ENCODE measurements at places on chromosomes 1 and 21.
A peak's percentile ranks its signal among the peaks of the same experiment; 100 is the strongest.

- no peak for DNase-seq
Observed at GRCh38 chr1:245684166-245684565, 529.4 kb downstream of the KIF26B start.

- DNase-seq, result no peak
Observed at GRCh38 chr1:32920833-32921232, 19.6 kb upstream of the TMEM54 start.

DNA sequence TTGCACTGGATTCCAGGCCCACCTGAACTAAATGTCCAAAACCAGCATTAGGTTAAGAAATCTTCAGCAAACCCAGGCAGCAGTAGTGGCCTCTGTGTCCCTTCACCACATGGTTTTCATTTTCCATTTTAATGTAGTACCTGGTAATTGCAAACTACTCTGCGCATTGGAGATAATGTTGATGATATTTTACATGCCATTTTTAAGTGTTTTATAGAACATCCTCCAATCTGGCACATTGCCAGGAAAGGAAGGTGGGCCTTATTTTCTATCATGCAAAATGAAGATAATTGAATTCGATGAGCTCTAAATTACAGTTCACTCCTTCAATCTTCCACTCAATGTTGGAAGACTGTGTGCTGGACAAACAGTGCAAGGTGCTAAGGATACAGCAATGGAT, 89.5 kb downstream of the ZC3H11B start:
- no peak for DNase-seq

DNA sequence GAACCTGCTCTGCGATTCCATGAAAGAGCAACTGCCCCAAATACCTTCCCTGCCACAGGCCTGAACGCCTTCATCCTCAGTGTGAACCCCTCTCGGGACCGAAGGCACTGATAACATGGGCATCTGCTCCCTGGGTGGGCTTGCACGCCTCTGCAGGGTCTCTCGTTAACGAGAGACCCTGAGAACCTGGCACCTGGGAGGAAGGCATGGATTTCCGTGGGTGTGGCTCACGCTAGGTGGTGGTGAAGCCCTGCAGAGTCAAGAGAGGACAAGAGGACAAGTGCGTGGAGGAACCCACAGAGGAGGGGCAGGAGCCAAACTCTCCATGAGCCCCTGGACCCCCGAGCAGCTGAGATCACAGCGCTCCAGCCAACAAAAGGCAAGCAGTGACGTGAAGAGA, 26.8 kb upstream of the COL6A2 start:
- no peak for DNase-seq

- DNase-seq, result no peak
Observed at GRCh38 chr1:150164224-150164623, 14.5 kb downstream of the PLEKHO1 start.

- no peak for DNase-seq
Observed at GRCh38 chr21:38054334-38054733, 138.1 kb upstream of the KCNJ6 start.

DNA sequence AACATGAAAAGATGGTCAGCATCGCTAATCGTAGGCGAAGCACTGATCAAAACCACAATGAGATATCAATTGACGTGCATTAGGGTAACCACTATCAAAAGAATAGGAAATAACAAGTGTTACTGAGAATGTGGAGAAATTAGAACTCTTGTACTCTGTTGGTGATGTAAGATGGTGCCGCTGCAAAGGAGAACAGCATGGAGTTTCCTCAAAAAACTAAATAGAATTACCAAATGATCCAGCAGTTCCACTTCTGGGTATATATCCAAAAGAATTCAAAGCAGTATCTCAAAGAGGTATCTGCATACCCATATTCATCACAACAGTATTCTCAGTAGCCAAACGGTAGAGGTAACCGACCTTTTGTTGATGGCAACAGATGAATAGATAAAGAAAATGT, 8.3 kb upstream of the CD101 start:
- DNase-seq, result no peak

- no peak for DNase-seq
Observed at GRCh38 chr1:27509127-27510080, 19.4 kb upstream of the WASF2 start.

DNA sequence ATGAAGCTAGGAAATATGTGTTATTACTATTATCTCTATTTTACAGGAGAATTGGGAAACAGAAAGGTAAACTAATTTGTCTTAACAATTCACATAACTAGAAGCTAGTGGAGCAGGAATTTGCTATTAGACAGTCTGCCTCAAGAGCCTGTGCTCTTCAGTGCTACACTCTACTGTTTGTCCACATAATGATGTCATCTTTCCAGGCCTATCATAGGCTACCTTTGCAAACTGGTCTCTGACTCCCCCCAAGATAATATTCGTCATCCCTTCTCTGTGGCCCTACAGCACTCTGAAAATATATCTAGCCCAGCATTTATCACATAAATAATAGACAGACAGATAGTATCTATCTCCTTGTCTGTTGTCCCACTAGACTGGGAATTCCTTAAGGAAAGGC, 34.1 kb downstream of the TRIT1 start:
- DNase-seq, result no peak

GRCh38 chr1:212188599-212189351, 96.4 kb upstream of the PPP2R5A start:
- no peak for DNase-seq

DNA sequence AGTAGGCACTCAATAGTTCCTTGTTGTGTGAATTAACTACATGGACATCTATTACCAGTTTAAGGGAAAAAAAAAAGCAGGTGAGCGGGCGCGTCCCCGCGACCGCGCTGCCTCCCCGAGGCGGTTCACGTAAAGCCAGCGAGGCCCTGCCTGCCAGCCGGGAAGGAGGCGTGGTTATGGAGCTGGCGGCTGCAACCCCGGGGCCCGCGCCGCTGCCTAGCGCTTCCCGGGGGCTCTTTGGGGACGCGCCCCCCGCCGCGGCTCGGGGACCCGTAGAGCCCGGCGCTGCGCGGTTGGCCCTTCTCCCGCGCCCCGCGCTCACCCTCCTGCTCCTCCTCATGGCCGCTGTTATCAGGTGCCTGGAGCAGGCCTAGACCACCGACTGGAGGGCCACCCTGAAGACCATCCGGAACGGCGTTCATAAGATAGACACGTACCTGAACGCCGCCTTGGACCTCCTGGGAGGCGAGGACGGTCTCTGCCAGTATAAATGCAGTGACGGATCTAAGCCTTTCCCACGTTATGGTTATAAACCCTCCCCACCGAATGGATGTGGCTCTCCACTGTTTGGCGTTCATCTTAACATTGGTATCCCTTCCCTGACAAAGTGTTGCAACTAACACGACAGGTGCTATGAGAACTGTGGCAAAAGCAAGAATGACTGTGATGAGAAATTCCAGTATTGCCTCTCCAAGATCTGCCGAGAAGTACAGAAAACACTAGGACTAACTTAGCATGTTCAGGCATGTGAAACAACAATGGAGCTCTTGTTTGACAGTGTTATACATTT, 2.6 kb upstream of the CC2D1B start:
- peak; percentile 11 for DNase-seq

DNA sequence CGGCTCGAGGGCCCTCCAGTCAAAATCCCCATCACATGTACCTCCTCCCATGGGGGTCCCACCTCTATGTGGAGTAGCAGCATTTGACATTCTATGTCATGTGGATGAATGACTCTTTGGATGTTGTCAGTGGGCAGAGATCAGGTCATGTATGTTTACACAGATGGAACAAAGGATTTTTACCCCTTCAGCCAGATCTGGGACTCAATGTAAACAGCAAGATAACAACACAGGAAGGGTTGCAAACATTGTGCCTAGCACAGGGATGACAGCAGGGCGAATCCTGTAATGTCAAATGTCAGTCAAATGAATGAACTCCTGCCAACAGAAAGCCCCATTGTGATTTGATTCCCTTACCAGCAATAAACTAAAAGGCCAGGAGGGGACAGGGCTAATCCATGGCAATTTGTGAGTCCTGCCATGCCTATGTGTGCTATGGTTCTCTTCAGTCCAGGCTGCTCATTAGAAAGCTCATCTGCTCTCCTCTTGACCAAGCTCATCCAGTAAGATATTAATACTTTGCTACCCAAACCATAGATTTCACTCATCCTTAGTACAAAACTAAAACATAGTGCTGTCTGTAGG, 60.3 kb downstream of the PGBD5 start:
- no peak for DNase-seq

- no peak for DNase-seq
Observed at GRCh38 chr21:42081931-42082381, 10.8 kb downstream of the UMODL1 start.

- no peak for DNase-seq
Observed at GRCh38 chr1:152811050-152811449, 721 bp upstream of the LCE1B start.

DNA sequence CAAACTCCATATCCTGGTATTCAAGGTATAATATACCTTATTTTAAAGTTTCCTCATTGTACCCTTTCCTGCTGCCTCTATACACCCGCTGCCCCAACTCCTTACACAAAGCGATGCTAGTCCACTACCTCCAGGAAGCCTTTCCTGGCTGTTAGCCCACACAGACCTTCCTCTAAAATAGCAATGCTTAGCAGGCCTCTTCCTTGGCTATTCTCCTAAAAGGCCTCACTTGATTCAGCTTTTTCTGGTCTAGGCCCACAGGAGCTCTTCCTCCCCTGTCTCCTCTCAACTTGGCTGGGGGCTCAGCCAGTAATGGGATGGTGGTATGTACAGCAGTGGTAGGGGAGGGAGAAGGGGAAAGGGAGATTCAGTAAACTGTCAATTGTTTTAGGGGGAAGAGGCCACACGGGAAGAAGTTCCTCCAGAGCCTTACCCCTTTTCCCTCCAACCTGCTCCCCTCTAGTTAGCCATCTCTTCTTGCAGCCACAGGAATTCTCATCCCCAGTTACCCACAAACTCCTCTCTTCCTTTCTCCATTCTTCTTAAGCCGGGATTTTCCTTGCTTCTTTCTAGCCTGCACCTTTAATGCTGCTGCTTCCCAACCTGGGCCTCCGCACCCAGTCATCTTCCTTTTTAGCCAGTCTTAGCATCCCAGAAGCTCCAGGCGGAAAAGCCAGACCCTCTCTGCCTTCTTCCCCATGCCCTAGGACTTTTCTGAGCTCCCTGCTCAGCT, 2.6 kb downstream of the LRRC41 start:
- DNase-seq, result no peak

- DNase-seq, result no peak
Observed at GRCh38 chr1:26353976-26354820, at the start of gene CRYBG2. TSS of gene CRYBG2 (minus strand) at chr1:26354130. CDS start at chr1:26346657, 7,473 bp downstream.

GRCh38 chr1:97050506-97050905, 328.9 kb downstream of the PTBP2 start:
- DNase-seq, result no peak

Data from activated naive CD4-positive, alpha-beta T cell (primary cell).